Omental fat pad (tissue), 4 donors: ENCODE measurements at places on chromosomes 12 and 14. TPM values are rescaled to one million over a fixed set of nuclear protein-coding genes. Genes with fewer than 3 reads are reported as not detected.

The CLEC4A gene
- total RNA-seq = 6.6 TPM

The TMEM260 gene
- total RNA-seq = 25.5 TPM

The SENP1 gene
- 23.0 TPM for total RNA-seq

The ASB2 gene
- total RNA-seq = 0.75 TPM

The SYNE3 gene
- 88.3 TPM for total RNA-seq

The ARG2 gene
- 12.2 TPM for total RNA-seq

The SDSL gene
- total RNA-seq = 4.1 TPM

The CCDC175 gene
- not detected for total RNA-seq

The KCNMB4 gene
- 1.8 TPM for total RNA-seq

DNA sequence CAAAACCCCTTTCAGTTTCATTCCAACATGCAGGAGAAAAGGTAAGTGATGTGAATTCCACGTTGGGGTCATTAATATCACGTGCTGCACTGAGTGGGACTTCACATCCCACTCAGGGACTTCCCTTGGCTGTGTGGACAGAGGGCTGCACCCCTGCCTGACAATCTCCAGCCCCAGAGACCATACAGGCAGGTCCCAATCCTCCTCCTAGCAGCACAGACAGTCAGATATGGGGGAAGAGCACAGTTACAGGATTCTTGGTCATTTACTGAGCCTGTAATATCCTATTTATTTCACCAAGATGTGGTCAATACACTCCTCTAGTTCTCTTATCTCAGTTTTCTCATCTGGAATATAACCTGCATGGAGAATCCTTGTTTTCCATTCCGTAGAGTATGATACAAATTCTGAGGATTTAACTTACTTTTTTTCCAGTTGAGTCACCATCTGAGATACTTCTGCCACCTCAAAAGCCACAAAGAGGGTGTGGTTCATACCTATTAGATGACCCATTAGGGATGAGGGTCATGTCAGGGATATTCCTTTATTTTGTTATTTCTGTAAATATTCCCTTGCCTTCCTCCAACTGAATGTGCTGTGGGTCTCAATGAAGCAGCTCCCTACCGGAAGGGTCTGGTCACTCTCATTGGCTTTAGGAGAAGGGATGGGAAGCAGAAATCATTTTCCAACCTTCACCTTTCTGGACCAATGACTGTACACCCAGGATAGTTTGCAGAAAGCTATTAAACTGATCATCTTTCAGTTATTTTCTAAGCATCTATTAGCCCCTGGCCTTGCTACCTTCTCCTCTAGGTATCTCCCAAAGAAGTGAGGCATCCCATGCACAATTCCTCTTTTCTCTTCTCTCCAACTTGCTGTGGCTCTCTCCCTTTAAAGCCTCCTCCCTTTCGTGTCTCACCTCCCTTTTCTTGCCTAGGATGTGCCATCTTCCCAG lies 43.0 kb upstream of the NTF3 start:
- DNase-seq = no peak

DNA sequence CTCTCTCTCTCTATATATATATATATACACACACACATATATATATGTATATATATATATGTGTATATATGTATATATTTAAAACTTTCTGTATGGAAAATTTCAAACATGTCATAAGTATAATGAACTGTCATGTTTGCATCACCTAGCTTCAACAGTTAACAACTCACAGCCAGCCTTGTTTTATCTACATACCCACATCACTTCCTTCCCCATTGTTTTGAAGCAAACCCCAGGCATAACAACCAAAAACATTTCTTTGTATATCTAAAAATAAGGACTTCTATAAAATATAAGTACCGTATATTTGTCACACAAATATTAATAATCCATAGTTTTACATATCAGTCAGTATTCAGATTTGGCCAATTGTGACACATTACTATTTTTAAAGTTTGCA lies 57.4 kb downstream of the PAPOLA start:
- DNase-seq = no peak

DNA sequence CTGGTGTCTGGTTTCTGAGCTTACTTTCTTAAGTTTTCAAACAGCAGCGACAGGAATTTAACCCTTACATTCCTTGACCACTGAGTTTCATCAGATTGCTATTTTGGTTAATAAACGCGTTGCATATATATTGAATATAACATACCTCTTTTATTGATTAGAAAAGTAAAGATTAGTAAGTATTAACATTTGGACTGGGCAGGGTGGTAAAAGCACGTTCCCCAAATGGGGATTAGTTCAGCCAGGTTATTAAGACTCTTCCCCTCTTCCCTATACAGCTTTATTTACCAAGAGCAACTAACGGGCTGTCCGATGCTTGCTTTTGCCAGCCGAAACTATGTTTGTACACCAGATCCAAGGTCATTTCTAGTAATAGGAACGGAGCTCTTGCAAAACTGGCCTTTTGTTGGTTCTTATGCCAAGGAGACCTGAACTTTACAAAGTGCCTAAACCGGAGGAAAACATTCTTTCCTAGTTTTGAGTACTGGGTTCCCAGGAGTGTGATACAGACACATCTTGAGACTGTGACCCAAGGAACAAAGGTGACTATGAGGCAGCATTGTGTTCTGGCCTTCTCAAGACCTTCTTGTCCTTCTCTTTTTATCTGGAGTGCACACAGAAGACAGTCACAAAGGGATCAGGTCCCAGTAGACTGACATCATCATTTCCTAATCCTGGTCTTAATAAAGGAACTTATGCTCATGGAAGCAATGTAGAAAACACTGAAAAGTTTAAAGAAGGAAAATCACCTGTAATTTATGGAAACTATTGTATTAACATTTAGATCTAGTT lies 2.6 kb downstream of the GLRX5 start:
- no peak for DNase-seq

- no peak for DNase-seq
These were observed 22.0 kb upstream of the MGST1 start for GRCh38 chr12:16325426-16325825.

DNA sequence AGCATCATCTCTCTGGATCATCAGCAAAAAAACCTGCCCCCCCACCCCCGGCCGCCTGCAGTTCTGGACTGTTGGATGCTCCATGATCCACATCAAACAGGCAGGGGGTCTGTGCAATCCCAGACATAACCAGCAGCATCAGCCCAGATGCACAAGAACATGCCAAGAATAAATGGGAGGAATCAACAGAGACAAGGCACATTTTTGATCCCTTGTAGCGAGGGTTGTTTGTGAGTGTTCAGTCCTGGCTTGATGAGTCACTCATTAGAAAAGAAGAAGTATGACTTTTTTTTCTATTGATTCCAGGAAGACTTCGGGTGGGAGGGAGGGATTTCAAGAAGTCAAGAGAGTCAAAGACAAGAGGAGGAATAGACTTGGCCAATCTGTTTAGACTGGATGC lies 244.2 kb downstream of the KSR2 start:
- no peak for DNase-seq

DNA sequence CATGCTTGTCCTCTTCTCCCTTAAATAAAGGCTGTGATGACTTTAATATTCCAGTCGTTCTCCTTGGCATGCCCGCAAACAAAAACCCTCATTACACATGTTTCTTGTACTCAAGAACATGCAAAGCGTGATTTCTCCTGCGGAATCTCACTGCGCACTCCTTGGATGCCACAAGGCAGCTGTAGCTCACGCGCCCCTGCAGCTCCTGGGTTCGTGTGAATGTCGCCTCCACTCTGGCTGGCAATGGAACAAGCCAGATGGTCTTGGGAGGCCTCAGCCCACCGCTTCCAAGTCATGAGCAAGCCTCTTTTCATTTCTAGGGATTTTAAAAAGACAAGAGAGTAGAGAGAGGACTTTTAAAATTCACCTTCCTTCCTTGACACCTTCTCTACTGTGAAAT lies 403.8 kb downstream of the PCNX1 start:
- no peak for DNase-seq

- no peak for DNase-seq
These were observed 89.1 kb upstream of the STAC3 start for GRCh38 chr12:57340104-57340503.

DNA sequence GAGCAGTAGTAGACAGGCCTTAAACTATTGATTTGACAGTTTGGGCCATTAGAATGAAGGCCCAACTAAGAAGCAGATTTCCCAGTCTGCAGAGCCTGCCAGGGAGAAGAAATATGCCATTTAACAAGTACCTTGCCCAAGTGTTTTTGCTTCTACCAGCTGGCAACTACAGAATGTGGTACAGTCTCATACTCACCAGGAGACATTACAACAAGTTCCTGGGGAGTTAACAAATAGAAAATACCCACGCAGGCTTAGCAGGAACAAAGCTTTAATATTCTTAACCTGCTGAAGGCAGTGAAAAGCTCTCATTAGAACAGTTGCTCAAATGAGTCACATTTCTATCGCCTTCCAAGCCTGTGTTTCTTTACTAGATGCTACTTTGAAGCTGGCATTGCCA lies 241.0 kb downstream of the TMEM117 start:
- no peak for DNase-seq

DNA sequence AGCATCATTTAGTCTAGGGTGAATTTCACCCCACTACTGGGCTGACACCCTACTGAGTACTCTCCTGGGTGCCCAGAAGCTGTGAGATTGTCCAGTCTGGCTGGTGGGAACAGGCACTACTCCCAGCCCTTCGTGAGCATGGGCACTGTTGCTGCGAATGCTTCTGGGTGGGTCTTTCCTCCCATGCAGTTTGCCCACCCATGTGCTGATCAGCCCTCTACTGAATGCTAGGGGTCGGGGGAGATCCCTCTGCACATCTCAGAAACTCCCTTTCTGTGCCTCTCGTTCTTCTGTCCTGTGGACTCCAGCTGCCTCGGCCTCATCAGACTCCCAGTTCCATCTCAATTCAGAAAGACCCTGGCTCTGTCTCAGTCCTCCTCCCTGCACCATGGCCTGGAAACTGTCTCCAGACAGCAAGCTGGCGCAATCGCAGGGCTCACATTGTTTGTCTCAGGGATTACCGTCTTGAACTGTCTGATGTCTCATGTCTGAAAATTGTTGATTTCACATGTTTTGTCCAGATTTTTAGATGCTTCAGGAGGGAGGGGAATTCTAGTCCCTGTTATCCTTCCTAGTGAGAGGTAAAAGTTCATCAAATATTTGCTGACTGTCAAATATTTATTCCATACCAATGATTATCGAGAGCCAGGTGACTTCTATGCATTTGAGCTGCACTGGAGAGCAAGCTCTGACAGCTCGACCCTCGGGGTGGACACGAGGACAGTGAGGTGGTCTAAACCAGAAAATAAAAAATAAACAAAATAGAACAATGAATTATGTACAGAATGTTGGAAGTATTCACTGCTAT lies 316.6 kb upstream of the RTL1 start:
- DNase-seq = no peak

DNA sequence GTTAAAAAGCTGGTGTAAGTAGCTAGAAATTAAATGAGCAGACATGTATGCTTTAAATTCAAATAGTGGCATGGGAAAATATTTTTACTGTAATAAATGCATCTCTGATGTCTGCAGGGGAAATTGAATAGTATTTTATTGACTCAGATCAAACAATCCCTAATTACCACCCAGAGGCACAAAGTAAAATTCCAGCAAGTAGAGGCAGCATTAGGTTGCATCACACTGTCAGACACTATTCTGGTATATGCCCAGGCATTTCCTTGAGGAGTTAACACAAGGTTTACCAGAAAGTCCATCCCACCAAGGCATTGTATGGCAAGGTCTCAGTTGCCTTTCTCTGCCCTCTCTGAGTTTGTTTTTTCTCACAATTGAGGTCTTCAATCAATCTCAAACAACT lies 201.6 kb upstream of the KITLG start:
- DNase-seq = no peak

DNA sequence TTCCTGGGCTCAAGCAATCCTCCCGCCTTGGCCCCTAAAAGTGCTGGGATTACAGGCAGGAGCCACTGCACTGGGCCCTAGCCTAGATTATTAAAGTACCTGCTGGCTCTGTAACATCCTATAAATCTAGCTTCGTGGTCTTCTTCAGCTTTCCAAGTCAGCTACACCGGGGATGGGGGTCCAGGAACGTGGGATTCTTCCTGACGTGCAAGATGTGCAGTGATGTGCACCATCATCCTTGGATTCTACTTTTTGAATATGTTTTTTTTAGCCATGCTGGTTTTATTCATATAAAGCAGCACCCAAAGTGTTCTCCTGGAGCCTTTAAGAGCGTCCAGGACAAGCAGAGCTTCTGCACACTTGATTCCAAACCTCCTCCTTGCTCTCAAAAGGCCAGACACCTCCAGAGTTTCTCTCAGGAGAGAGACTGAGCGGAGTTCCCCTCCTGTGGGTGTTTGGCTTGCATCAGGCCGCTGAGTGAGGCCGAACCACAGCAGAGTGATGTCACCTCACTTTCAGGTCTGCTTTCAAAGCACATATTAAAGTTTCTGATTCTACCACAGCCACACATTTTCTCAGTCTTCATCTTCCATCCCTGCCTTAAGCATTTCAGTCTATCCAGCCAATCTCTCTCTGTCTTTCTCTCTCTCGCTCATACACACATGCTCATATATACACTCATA lies 33.4 kb downstream of the VCPKMT start:
- no peak for DNase-seq

- no peak for DNase-seq
These were observed 13.2 kb downstream of the RASSF8 start for GRCh38 chr12:25971654-25972041.

- DNase-seq = no peak
These were observed 22.4 kb upstream of the DIO3 start for GRCh38 chr14:101538878-101539277.

DNA sequence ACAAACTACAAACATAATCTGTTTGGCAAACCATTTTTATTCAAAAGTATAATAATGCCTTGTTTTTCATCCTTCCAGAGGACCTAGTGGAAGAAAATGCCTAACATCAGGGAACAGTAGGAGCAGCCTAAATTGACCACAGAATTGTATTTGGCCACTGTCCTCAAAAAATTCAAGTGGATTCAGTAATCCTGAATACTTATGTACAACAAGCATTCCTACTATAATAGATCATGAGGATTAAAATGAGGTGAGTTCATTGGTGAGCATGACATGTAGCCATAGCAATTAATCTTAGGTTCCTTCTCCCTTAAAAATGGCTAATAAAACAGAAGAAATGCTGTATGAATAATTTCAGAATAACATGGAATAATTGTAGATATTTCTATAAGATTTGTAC lies 209.3 kb downstream of the DAD1 start:
- no peak for DNase-seq

- DNase-seq = no peak
These were observed 4.8 kb upstream of the LMNTD1 start for GRCh38 chr12:25557830-25558436.

DNA sequence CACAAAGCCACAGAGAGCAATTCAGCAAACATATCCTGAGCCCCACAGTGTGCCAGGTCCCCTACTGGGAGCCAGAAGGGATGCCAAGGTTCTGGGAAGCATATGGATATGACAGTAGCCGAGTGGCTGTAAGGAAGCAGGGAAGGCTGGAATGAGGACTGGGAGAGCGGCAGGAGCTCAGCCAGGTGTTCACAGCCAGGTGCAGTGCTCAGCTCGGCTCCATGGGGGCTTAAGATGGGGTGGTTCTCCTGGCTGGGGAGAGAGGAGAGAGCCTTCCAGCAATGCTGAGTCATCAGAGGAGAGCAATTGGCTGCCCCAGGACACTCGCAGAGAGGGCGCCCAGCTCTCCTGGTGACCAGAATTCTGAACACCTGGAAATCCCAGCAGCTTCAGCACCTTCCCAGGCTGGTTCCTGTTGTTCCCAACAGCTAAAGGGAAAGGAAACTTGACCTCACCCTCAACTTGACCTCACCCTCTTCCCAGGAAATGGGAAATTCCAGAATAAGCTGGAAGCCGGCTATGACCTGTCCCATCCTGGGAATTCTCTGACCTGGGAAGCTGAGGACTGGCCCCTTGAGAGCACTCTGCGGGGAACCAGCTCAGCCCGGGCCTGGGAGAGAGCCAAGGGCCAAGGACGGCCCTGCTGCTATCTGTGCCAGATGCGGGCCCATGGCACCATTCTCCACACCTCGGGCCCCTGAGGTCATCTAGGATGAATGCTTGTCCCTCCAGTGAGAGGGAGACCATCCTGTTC lies 34.6 kb downstream of the SLC6A12 start:
- no peak for DNase-seq
